Activated CD8-positive, alpha-beta T cell treated with anti-CD3 and anti-CD28 coated beads for 36 hours (primary cell): ENCODE measurements at places on chromosomes 7 and 10. TPM values are rescaled to one million over a fixed set of nuclear protein-coding genes. Genes with fewer than 3 reads are reported as not detected.
A peak's percentile ranks its signal among the peaks of the same experiment; 100 is the strongest.

Gene PTER
- 22.1 TPM for total RNA-seq

Gene LRRD1
- not detected for total RNA-seq

Gene CACNA2D1
- not detected for total RNA-seq

- no peaks in the 10 kb centered on the region for H3K27me3 ChIP-seq
- peaks cover 55% of the 10 kb centered on the region for H3K4me1 ChIP-seq
- no peak for DNase-seq
- peak overlapping the region; percentile 86 for H3K27ac ChIP-seq
Observed at GRCh38 chr7:38318241-38318640, 44.8 kb upstream of the TARP start.

- H3K4me3 ChIP-seq = no peak overlapping the region
- DNase-seq = no peak
- no peaks in the 10 kb centered on the region for H3K4me1 ChIP-seq
- H3K27ac ChIP-seq = no peak overlapping the region
Observed at GRCh38 chr10:97805949-97806348, 34.1 kb upstream of the SFRP5 start.

GRCh38 chr7:112189691-112190090 lies 16.5 kb downstream of the DOCK4 start:
- H3K27ac ChIP-seq = no peak overlapping the region
- peaks cover 15% of the 10 kb centered on the region for H3K27me3 ChIP-seq
- H3K4me3 ChIP-seq = no peak overlapping the region
- no peaks in the 10 kb centered on the region for H3K36me3 ChIP-seq

DNA sequence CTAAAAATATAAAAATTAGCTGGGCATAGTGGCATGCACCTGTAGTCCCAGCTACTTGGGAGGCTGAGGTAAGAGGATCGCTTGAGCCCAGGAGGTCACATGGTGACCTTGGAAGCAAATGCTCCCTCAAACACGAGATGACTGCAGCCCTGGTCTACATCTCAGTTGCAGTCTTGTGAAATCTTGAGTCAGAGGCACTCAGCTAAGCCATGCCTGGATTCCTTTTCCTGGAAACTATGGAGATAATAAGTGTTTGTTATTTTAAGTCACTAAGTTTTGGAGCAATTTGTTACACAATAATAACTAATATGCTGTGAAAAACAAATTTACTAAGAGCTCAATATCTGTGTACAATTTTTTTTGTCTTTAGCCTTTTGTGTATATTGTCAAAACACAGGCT lies 284.3 kb upstream of the KAT6B start:
- H3K4me1 ChIP-seq = peaks cover 2% of the 10 kb centered on the region
- H3K27ac ChIP-seq = no peak overlapping the region
- DNase-seq = no peak
- H3K36me3 ChIP-seq = peaks cover 2% of the 10 kb centered on the region

DNA sequence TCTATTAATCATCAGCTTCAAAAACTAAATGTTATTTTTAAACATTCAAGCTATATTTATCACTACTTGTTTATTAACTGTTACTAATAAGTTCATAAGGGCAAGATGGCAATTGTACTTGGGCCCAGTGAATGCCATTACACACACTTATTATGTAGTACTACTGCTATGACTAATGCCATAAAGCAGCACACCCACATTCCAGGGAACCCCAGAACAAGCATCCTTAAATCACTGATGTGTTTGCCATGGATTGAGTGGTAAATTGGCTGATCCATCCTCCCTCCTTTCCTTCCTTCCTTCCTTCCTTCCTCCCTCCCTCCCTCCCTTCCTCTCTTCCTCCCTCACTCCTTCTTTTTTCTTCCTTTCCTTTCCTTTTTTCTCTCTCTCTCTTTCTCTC lies 37.4 kb upstream of the RSU1 start:
- H3K4me1 ChIP-seq = no peaks in the 10 kb centered on the region
- DNase-seq = no peak
- no peak overlapping the region for H3K27ac ChIP-seq
- H3K27me3 ChIP-seq = no peaks in the 10 kb centered on the region
- no peak overlapping the region for H3K4me3 ChIP-seq

- H3K4me1 ChIP-seq = no peaks in the 10 kb centered on the region
- no peak overlapping the region for H3K27ac ChIP-seq
- H3K36me3 ChIP-seq = no peaks in the 10 kb centered on the region
- H3K27me3 ChIP-seq = no peaks in the 10 kb centered on the region
- no peak for DNase-seq
- no peak overlapping the region for H3K4me3 ChIP-seq
Observed at GRCh38 chr7:154375956-154376355, 323.8 kb downstream of the DPP6 start.
